ENCODE measurements at places on chromosomes 13 and 19.
A peak's percentile ranks its signal among the peaks of the same experiment; 100 is the strongest.

- no peak for DNase-seq
These were observed 2.4 kb upstream of the HOMER3 start for GRCh38 chr19:18943465-18943864.

DNA sequence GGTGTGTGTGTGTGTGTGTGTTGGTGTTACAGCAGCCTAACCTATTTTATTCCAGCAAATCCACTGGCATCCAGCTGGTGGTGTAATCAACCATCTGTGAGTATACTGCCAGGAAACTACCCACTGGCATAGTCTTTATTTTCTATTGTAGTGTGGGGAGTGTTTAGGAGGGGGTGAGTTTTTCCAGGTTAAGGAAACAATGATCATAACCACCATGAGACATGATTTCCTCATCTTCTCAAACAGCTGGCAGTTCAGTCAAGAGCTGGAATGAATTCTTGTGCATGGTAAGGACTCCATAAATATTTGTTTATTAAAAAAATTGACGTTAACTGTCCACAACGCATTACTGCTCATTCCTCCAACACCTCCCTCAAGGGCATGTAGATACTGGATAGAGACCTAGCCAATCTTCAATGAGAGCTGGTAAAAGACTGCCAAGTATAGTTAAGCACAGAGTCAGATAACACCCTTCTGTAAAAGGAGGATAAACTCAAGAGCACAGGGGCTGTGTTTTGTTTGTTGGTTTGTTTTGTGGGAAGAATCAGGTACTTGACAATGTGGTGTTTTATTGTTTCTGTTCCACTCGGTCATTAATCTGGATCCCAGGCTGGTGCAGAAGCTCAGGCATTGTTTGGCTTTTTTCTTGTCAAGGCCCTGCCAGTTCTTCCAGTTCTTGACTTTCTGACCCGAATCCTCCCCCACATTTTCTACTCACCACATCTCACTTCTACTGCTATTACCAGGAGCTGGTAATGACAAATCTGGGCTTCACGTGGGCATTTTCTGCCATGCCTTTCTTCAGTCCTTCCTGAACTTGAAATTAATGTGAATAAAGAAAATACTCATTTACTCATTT, 31.6 kb upstream of the SLC46A3 start:
- no peak for DNase-seq

DNA sequence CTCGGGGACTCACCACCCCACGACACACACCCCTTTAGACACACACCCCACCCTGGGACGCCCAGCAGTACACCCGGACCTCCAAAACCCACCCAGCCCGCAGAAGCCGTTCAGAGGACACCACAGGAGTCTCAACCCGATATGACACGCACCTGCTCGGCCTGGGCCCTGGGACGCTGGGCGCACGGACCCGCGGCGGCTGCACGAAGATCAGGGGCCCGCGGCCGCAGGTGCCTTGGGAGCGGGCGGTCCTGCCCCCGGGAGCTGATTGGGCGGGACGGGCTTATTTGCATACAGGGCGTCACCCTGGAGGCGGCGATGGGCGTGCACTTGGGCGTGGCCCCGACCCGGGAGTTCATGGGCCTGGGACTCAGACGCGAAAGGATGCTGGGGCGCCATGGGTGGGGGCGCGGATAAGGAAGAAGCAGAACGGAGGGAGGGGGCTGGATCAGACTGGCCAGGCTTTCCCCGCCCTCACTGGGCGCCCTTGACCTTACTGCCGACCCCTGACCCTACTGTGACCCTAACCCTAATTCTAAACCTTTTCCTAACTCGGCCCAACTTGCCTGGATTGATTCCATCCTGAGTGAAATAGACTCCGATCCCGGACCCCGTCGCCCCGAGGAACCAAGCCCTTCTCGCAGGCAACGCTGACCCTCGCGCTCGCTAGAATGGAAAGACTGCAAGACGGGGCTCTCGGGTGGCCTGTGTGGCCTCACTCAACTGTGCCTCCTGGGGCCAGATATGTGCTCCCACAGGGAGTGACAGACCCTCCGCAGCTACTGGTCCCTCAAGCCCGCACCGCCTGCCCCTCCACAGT, at the start of gene MEF2B:
TSS of gene MEF2B (minus strand) at position 211 of the 820 bp plus-strand sequence. CDS start 19,528 bp downstream, outside the sequence.
- peak; percentile 65 for DNase-seq

GRCh38 chr19:3556978-3557460, 367 bp downstream of the MFSD12 start:
- DNase-seq = peak; percentile 47

- DNase-seq = no peak
These were observed 1.5 kb downstream of the ONECUT3 start for GRCh38 chr19:1754636-1755466.

DNA sequence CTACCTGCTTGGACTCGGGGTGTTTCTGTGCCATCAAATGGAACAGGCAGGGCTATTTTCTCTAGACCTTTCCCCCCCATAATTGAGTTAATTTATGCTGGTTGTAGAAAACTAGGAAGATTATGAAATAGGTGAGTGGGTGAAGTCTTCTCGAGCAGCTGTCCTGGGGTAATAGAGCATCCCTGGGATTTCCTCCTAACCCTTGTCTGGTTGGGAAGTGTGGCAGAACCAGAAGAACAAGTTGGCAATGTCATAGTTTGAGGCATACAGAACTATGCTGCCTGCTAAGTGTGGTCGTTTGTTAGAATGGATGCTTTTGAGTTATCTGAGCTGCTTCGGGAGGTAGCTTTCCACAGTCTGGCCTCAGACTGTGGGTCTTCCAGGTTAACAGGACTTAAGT, 3.7 kb downstream of the GATAD2A start:
- DNase-seq = no peak

GRCh38 chr19:4754248-4754647, 30.6 kb upstream of the DPP9 start:
- no peak for DNase-seq

- no peak for DNase-seq
These were observed 290.8 kb upstream of the PCDH9 start for GRCh38 chr13:67520886-67521285.

DNA sequence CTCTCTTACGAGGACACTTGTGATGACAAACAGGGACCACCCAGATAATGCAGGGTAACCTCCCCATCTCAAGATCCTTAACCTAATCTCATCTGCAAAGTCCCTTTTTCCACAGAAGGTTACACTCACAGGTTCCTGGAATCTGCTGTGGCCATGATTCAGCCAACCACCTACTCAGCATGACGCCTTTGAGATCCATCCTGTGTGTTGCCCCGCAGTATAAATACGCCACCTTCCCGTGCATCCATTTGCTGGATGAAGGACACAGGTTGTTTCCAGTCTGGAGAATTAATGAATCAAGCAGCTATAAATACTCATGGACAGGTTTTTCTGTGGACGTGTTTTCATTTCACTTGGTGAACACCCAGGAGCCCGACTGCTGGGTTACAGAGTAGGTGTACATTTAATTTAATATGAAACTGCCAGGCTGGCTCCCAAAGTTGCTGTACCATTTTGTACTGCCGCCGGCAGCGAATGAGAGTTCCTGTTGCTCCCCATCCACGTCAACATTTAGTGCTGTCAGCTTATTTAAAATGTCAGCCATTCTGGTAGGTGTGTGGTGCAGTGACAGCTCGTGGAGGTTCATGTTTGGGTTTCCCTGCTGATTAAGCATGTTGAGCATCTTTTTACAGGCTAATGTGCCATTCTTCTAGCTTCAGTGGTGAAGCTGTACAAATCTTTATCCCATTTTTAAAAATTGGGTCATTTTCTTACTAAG, 40.2 kb downstream of the ELL start:
- DNase-seq = no peak

GRCh38 chr13:46615888-46616531, 63.0 kb downstream of the LRCH1 start:
- DNase-seq = no peak

- no peak for DNase-seq
These were observed at the start of gene MAG for GRCh38 chr19:35291916-35292315. Gene MAG, plus strand, starts transcription at chr19:35292161. Its CDS starts 3,248 bp downstream, at chr19:35295409.

GRCh38 chr19:5434970-5435641, 20.1 kb upstream of the ZNRF4 start:
- no peak for DNase-seq

DNA sequence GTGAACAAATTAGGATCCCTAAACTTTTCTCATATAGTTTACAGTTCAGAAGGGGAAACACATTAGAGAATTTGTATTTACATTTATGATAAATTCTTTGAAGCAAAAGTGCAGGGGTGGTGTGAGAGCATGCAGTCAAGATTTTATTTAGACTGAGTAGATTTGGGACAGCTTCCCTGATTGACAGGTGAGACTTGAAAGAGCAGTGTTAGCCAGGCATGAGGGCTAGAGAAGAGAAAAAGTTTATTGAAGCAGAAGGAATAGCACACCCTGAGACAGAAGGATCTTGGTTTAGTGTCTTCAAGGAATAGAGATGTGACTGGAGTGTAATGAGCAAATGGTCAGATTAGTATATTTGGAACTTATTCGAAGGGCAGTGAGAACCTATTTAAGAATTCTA, 50.5 kb downstream of the PDS5B start:
- DNase-seq = no peak

DNA sequence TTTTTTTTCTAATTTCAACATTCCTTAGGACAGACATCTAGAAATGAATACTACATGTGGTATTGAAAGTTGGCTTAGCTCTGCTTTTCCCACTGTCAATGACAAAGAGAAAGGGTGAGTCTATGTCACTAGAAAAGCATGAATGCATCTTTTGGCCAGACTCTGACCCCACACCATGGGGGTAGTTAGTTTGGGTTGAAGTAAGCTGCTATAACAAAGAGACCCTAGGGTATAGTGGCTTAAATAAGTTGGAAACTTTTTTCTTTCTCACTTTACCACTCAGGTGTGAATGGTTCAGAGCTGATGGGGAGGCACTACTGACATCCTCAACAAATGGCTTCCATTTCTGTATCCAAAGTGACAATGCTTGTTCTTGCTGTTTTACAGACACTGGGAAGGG, 161.5 kb downstream of the DLEU7 start:
- no peak for DNase-seq

- no peak for DNase-seq
These were observed 19.4 kb downstream of the BRCA2 start for GRCh38 chr13:32334671-32335070.

Measured in CD4-positive, alpha-beta T cell treated with Interleukin-6 at 100 ng/mL for 8 hours (primary cell).